ENCODE measurements at places on chromosomes 13 and 19.

DNA sequence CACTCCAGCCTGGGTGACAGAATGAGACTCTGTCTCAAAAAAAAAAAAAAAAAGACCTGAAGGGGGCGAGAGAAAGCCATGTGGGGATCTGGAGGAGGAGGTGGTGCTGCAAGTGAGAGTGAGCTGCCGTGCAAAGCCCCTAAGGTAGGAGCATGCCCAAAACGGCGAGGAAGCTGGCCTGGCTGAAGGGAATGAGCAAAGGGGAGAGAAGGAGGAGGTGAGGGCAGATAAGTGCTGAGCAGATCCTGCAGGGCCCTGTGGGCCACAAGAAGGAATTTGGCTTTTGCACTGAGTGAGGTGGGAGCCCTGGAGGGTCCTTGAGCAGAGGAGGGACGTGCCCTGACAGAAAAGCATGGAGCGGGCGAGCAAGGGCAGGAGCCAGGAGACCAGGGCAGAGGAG, 19.4 kb upstream of the ADGRE5 start:
- no peak for DNase-seq

GRCh38 chr19:29596885-29597525, 9.1 kb upstream of the POP4 start:
- no peak for DNase-seq

DNA sequence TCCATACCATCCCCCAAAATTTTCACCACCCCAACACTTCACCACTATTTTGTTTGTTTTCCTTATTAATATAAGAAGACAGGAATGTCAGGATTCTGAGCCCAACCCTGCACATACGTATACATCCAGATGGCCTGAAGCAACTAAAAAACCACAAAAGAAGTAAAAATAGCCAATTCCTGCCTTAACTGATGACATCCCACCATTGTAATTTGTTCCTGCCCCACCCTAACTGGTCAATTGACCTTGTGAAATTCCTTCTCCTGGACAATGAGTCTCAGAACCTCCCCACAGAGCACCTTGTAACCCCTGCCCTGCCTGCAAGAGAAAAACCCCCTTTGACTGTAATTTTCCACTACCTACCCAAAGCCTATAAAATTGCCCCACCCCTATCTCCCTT, 132.5 kb downstream of the ZNF675 start:
- DNase-seq: no peak

GRCh38 chr13:105466376-105466775, 1069.1 kb downstream of the EFNB2 start:
- no peak for DNase-seq

GRCh38 chr13:111247552-111247951, 72.9 kb upstream of the TEX29 start:
- DNase-seq: no peak

DNA sequence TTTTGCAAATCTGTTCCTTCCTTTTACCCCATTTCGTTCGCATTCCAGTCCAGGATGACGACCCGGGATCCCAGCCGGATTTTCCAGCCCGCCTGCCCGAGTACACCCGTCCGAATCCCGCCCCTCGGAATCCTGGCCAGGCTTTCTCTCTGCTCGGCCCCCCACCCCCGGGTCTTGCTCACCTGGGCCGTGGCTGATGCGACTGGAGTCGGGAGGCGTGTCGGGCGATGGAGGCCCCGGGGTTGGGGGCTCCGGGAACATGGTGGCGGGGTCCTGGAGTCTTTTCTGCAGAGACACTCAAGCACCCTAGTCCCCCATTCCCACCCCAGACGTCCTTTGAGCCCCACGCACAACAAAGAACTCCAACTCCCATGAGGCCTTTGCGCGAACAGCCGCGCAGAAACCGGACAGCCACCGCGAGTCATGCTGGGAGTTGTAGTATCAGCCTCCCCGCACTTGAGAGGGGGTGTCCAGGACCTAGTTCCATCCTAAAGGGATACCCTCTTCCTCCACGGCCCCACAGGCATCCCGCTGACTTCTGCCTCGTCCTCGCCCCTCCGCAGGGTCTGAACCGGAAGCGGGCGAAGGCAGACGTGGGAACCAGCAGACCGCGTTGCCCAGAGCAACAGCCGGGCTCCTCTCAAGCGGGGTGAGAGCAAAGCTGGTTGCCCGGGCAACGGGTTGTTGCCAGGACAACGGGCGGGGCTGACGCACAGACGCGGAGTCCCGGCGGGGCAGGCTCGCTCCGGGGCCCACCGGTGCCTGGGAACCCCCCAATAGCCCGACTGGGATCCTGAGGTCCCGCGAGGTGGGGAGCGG, 1.1 kb downstream of the SYT5 start:
- peak; percentile 94 for DNase-seq
